ENCODE measurements at places on chromosomes 7 and 10.
A peak's percentile ranks its signal among the peaks of the same experiment; 100 is the strongest.

- DNase-seq = peak; percentile 13
These were observed at the start of gene DPYSL4 for GRCh38 chr10:132186488-132187429. DPYSL4 (plus strand) TSS chr10:132186948; CDS start chr10:132187064, 116 bp downstream.

- no peak for DNase-seq
These were observed 29.8 kb downstream of the SNX10 start for GRCh38 chr7:26321435-26321834.

- DNase-seq = no peak
These were observed 29.3 kb downstream of the CYTH3 start for GRCh38 chr7:6243168-6243567.

DNA sequence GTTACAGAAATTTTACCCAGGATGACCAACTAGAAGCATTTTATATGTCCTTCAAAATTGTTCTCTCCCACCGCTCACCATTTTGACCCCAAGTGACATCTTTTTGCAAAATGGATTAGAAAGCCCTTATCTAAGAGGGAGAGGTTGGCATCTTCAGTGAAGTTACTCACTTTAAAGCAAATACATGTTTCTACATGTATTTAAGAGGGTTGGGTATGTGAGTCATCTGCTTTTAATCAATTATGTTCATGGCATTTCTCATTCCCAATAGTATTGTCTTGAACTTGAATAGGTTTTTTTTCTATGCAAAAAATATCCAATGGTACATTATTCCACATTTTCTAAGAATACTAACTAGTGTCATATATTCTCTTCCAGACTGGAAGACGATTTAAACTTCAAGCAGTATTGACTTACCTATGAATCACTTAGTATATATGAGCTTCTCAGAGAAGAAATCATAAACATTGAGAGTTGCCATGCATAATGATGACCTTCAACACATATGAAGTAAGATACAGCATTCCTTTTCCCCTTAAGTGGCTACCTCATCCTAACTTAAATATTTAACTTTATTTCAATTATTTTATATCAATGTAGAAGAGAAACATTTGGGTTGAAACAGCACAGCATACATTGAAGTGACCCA lies 132.8 kb downstream of the POLR1F start:
- DNase-seq = no peak

GRCh38 chr10:48414160-48414559 lies 107.7 kb downstream of the MAPK8 start:
- DNase-seq = no peak

DNA sequence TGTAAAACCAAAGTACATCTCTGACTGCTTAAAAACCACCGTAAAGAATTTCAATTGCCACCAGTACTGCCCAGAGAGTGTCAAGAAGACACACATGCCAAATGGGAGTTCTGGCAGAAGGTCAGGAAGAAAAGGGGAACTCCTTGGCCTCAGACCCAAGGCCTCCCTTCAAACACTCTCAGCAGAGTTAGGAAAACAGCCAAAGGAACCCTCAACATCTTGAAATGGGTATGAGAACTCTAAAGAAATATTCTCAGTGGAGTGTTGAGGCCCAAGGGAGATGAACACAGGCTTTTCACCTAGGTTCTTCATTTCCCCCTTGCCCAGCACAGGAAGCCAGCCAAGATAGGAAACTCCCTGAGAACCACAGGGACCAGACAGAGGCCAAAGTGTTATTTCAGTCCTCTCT lies 96.1 kb upstream of the ASAH2 start:
- no peak for DNase-seq

DNA sequence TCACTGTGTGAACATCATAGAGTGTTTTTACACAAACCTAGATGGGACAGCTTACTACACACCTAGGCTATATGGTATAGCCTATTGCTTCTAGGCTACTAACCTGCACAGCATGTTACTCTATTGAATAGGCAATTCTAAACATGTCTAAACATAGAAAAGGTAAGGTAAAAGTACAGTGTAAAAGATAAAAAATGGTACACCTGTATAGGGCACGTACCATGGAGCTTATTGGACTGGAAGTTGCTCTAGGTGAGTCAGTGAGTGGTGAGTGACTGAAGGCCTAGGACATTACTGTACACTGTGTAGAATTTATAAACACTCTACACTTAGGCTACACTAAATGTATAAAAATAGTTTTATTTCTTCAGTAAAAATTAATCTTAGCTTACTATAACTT lies 182.0 kb upstream of the THSD7A start:
- no peak for DNase-seq

- DNase-seq = no peak
These were observed 567.2 kb downstream of the SUGCT start for GRCh38 chr7:40701836-40702551.
